ENCODE measurements at places on chromosomes 1 and 21.

DNA sequence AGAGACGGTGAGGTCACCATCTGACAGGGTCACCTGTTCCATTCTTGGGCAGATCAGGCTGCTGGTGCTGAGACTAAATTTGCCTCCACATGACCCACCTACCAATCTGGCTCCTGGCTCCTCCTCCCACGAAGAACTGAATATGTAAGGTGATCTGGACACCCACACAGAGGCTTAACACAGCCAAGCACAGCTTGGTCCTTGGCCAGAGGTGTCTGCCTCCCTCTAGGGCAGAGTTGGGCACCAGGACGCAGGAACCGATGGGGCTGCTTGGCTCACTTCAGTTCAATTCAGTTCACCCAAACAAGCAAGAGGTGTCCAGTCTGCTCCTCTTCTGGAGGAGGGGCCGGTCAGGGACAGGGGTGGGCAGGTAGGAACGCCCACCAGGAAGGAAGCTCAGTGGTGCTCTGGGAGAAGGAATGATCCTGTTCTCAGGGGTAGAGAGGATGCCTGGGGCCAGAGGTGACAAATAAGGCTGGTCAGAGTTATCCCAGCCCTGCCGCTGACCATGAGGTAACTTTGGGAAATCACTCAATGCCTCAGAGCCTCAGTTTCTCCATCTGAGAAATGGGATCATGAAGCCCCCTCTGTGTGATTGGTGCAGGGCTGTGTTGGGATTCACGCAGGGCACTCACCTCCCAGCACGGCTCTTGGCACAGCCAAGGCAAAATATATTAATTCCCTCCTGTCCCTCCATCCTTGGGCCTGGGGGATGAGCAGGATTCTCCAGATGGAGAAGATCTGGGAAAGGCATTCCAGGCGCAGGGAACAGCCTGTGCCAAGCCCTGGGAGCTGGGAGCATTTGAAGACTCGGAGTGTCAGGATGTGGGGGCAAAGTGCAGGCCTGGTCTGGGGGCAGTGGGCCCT lies 284.5 kb downstream of the PTPRU start:
- DNase-seq, result peak; percentile 46

- DNase-seq, result no peak
These were observed 95.9 kb downstream of the LMO4 start for GRCh38 chr1:87424541-87424940.

- DNase-seq, result no peak
These were observed 130.4 kb downstream of the HS2ST1 start for GRCh38 chr1:87044840-87045239.

- DNase-seq, result no peak
These were observed 3.0 kb upstream of the PGM1 start for GRCh38 chr1:63590166-63590560.

DNA sequence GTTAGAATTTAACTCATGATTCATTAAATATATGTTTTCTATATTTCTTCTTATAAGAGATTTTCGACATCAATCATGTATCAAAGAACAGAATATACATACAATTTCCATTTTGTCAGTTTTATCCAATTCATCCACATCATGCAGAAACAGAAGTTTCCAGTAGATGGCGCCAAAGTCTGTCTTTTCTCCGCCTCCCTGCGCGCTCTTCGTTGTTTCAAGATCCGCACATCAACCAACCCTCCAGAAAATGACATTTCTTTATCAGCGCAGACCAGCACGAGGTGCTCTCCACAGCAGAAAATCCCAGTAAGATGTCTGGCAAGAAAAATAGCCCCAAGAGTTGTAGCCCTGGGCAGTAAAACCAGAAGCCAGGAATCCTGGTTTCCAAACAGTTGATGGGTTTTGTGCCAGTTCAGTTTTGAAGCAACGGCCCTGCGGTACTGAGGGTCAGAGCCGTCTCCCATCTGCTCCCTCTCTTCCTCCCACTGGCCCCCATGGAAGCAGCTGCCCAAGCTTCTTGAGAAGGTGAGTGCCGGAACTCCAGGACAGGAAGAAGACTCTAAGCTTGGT lies 38.6 kb upstream of the GPR137B start:
- DNase-seq, result no peak

DNA sequence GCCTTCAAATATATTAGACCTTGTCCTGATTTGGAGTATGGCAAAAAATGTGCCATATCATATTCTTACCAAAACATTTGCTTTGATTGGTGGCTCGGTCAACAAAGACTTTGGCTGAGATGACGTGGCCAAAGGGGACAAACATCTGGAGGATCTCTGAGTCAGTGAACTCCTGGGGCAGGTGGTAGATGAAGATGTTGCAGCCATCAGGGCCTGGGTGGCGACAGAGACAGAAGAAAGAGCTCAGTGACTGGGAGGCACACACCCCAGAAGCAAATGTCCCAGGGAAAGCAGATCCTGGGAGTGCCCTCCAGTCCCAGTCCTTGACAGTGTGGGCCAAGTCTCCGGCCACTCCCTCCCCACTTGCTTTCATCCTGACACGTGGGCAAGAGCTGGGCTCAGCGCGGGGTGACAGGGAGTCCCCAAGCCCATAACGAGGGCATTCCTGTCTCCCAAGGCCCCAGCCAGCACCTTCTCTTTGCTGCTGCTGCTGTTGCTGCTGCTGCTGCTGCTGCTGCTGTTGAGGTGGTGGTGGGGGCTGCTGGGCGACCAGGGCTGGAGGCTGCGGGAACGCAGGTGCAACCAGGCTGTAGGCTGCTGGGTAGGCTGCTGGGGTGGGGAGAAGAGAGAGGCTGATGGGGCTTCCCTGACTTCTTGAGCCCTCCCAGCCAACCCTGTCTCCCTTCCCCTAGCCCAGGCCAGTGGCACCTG lies 10.7 kb downstream of the CELF3 start:
- DNase-seq, result no peak

DNA sequence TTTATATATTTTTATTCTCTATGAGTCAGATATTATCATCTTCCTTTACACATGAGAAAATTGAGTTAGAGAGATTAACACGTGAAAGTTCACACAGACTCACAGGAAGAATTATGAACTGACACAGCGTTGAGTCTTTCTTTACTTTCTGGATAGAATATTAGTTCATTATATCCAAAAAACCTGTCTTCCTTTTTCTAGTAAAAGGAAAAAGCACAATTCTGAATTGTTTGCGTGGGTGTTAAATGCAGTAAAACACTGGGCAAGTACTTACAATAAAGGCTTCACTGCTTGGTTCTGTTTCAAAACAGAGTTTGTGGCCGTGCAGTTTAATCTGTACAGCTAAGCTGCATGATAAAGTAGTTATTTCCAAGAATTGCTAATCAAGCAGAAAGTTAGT lies 10.8 kb downstream of the MAGI3 start:
- DNase-seq, result no peak

DNA sequence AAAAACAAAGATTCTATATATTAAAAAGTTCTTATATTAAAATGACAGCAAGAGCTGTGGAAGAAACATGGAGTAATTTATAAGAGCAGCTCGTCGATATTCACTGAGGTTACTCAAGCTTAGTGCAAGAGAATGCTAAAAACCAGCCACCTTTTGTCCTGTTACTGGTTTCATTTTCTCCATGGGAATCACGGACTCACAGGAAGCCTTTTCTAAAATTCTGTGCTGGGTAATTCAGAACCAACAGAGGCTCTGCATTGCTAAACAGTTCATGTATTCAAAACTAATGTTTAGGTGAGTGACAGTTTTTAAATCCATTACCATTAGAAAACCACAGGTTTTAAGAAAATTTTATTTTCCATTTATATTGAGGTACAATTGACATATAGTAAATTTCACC lies 147.8 kb upstream of the MAP1LC3C start:
- no peak for DNase-seq

DNA sequence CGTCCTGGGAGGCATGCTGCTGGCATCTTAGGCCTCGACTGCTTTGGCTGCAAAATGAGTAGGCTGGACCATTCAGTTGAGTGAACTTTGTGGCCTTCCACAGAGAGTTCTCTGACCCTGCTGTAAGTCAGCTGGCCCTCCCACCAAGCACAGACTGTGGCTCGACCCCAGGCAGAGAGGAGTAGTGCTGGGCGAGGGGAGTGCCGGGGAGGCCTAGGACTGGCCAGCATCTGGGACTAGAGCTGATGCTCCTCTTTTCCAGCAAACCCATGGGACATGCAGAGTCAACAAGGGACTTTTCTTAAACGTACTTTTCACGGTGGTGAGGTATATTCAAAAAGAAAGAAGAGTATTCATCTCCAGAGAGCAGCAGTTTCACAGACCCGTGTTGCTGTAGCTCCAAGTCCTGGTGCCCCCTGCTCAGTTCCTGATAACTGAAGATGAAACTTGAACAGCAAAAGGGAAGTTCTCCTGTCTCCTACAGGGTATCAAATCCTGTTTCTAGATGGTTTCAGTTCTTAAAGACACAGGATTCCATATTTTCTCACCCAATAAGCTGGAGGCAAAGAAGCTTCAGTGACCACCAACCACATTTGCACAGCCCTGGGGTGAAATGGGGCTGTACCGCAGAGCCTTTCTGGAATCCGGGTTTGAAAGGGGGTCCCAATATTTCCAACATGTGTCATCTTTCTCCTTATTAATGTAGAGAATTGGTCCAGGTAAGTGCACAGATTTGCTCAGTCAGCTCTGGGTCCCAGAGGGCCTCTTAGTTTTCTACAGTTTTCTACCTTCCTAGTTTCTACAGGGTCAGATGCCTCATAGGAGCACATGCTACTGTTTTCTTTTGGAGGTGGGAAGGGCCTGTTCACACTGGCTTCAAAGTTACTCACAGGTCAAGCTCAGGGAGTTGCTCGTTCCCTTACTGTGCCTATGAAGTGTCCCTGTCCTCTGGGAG lies 20.9 kb downstream of the BATF3 start:
- no peak for DNase-seq

DNA sequence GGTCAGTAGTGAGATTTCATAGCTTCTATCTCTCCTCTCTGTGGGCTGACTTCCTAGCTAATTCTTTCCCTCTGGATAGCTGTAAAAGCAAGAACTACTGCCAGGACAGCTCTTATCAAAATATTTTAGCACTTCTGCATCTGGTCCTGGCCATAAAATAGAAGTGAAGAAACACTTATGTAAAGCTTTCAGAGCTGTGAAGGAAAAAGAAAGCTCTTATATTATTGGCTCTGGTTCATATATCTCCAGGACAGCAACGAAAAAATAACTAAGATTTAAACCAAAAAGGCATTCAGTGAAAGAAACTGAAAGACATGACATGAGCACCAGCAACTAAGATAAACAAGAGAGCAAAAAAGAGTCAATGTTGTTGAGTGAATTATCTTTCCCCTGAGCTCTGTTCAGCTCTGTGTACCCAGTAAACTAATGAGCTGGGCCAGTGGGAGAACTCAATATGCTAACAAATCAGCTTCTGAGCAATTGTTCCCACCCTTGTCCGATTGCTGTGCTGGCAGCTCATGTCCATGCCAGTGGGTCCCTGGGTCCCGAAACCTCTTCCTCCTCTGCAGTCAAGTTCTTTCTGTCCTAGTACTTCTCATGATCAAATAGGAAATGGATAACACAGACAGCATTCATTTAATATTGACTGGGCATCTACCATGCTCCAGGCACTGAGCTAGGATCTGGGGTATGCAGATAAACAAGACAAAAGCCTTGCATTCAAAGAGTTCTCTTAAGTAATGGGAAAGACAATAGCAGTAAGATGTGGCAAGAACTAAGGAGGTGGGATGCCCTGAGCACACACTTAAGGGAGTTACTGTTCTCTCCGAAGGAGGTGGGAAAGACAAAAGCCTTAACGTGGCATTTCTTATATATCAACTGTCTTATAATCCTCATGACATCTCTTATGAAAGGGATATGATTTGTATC lies 45.3 kb upstream of the MAN1A2 start:
- no peak for DNase-seq

GRCh38 chr1:100860397-100860991 lies 34.1 kb downstream of the EXTL2 start:
- no peak for DNase-seq

DNA sequence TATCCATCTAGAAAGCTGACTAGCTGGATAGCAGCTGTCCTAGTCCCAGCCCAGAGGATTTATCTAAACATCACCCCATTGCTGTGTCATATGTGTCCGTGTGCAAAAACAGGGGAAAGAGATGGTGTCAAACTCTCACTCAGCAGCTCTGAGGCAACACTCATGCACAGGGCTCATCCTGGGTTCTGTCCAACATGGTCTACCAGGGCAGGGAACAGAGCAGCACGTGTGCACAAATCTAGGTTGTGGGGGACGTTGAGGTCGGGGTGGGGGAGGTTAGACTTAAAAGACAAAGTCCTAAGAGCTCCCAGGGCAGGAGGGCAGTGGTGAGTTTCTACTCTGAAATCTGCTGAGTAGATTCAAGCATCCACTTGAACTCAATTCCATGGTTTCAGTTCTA lies 16.2 kb downstream of the PI4KB start:
- DNase-seq, result no peak

DNA sequence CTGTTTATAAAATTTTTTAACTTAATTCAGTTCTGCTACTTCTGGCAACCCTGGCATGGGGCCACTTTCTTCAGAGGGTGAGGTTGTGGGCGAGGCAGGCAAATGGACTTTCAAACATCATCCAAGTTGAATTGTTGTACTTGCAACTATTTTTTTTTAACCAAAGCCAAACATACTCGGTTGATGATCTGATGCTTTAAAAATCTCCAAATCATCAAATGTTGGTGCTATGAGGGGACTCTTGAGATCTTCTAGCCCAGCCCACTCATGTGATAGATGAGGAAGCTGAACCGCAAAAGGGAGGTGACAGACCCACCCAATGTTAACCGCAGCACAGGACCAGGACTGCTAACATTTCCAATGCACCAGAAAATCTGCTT lies 6.7 kb downstream of the SLC1A7 start:
- no peak for DNase-seq

DNA sequence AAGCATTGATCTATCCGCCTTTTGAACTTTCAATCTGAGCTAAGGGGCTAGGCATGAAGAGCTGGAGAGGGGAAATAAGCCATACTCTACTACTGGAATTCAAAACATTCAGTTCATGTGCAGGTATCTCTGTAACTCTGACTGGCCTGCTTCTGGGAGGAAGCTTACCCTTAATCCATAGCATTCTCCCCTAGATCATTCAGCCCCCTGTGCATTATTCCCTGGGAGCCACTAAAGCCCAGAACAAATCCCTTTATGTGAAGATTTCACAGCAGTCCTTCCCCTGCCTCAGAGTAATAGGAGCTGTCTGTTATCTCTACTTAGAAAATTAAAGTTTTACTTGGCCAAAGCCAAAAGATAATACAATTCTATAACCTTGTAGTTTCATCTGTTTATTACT lies 300.7 kb downstream of the SEC16B start:
- DNase-seq, result no peak

- DNase-seq, result no peak
These were observed 954 bp downstream of the MYOG start for GRCh38 chr1:203084588-203085527.

- peak; percentile 69 for DNase-seq
These were observed 20.8 kb upstream of the RLF start for GRCh38 chr1:40140211-40140973.

Measured in upper lobe of right lung (tissue), 1 donor.